Mucosa of gallbladder (tissue), 1 donor: ENCODE measurements at places on chromosomes 6 and 20. TPM values are rescaled to one million over a fixed set of nuclear protein-coding genes. Genes with fewer than 3 reads are reported as not detected.

The USP49 gene
- 3.3 TPM for total RNA-seq

The XKR7 gene
- total RNA-seq = not detected

The C6orf163 gene
- total RNA-seq = 2.6 TPM

The HLA-DRB5 gene
- total RNA-seq = 48.0 TPM

The SIRPB1 gene
- 16.3 TPM for total RNA-seq

The BCAS4 gene
- total RNA-seq = 8.2 TPM

The CST4 gene
- total RNA-seq = 3.7 TPM

The APOM gene
- 2.2 TPM for total RNA-seq

The PLAGL2 gene
- total RNA-seq = 11.9 TPM

The CRNKL1 gene
- 24.9 TPM for total RNA-seq

The SLC25A27 gene
- 28.9 TPM for total RNA-seq

The SEL1L2 gene
- 0.52 TPM for total RNA-seq

The BIRC7 gene
- total RNA-seq = 0.14 TPM

The SYCP2 gene
- 9.5 TPM for total RNA-seq

The PLG gene
- total RNA-seq = 3.9 TPM

The SMLR1 gene
- total RNA-seq = 2.8 TPM

The LGSN gene
- 0.06 TPM for total RNA-seq

The PACRG gene
- total RNA-seq = 3.2 TPM

The MARCKS gene
- 114 TPM for total RNA-seq

The SLC32A1 gene
- not detected for total RNA-seq

The GRIK2 gene
- total RNA-seq = 1.2 TPM

The ARMH2 gene
- total RNA-seq = not detected

The KIF25 gene
- 0.43 TPM for total RNA-seq

The LAMP5 gene
- 0.66 TPM for total RNA-seq

The ARFGEF3 gene
- 17.6 TPM for total RNA-seq

The GSTA3 gene
- not detected for total RNA-seq

The CCDC28A gene
- total RNA-seq = 32.6 TPM

The NRSN1 gene
- total RNA-seq = 0.12 TPM

The SCP2D1 gene
- total RNA-seq = not detected

The IPCEF1 gene
- total RNA-seq = 3.3 TPM

The KCNQ5 gene
- 2.3 TPM for total RNA-seq

The SUMO4 gene
- total RNA-seq = 1.3 TPM

The DYNLRB1 gene
- total RNA-seq = 143 TPM

The GRM1 gene
- not detected for total RNA-seq

The STMND1 gene
- total RNA-seq = 2.2 TPM

The HLA-C gene
- 601 TPM for total RNA-seq

The TUBB1 gene
- 0.09 TPM for total RNA-seq

The SRSF12 gene
- 2.2 TPM for total RNA-seq

The SCRT2 gene
- total RNA-seq = not detected

The SIM1 gene
- total RNA-seq = not detected

The AIF1 gene
- 26.8 TPM for total RNA-seq

The HRH3 gene
- not detected for total RNA-seq

The VSTM2L gene
- 95.0 TPM for total RNA-seq

The COX7A2 gene
- total RNA-seq = 376 TPM

The DPPA5 gene
- not detected for total RNA-seq

The ABHD16B gene
- not detected for total RNA-seq

The C6orf58 gene
- not detected for total RNA-seq

The EYA2 gene
- 2.1 TPM for total RNA-seq

The ACTL10 gene
- 4.8 TPM for total RNA-seq

The SSR1 gene
- total RNA-seq = 130 TPM

The PRL gene
- total RNA-seq = not detected

The MBOAT1 gene
- total RNA-seq = 44.2 TPM

The CALHM5 gene
- total RNA-seq = 1.8 TPM
